Ecto neural progenitor cell (in vitro differentiated cells): ENCODE measurements at places on chromosomes 2 and 18.

- peak; percentile 20 for DNase-seq
Observed at GRCh38 chr2:3040496-3041140, 337.0 kb downstream of the EIPR1 start.

GRCh38 chr2:109533823-109534222 lies 79.9 kb downstream of the SEPTIN10 start:
- DNase-seq = no peak

GRCh38 chr2:69634196-69634821 lies 9.2 kb downstream of the AAK1 start:
- DNase-seq = no peak

- DNase-seq = no peak
Observed at GRCh38 chr2:12317814-12318426, 398.8 kb upstream of the TRIB2 start.

DNA sequence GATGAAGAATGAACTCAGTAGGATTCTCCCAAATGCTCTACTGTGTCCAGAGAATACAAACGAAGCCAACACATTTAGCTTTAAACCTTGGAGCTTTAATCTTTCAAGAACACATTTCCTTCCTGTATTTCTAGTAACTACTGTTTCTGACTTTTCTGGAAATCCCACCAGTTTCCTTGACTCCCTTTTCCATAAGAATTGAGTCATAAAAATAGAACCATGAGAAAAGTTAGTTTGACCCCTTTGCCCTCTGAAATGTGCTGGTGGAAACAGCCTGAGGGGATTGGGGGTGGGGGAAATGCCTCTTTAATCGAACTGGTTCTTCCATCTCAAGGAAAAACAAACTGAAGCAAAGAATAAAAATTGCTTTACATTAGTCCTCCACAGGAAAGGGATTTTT lies 123.9 kb downstream of the TMEM17 start:
- DNase-seq = no peak

GRCh38 chr2:157747695-157748370 lies 119.2 kb upstream of the ACVR1C start:
- DNase-seq = no peak

DNA sequence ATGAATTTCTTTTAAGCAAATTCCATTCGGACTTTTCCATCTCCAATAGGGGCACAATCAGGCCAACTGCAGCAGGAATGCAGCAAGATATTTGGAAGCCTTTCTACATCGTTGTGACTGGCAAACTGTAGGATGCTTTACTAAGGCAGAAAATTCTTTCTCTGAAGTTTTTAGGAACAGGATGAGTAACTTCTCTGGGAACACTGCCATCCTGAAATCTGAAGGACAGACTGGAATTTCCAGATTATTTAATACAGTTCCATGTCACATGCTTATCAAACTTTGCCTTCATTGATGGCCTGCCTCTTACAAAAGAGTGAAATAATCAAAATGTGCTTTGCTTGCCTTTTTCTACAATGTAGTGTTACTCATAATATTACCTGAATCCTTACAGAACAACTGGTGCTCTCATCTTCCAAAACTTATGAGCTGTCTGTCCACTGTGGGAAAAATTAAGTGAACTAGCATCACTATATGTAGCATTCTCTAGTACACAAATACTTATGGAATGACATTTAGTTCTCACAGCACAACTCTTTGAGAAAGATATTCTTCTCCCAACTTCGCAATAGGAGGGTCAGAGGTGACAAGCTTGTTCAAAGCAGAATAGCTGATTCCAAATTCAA lies 32.0 kb upstream of the MAP2 start:
- no peak for DNase-seq

- DNase-seq = no peak
Observed at GRCh38 chr18:39230086-39230803, 1664.6 kb upstream of the CELF4 start.

DNA sequence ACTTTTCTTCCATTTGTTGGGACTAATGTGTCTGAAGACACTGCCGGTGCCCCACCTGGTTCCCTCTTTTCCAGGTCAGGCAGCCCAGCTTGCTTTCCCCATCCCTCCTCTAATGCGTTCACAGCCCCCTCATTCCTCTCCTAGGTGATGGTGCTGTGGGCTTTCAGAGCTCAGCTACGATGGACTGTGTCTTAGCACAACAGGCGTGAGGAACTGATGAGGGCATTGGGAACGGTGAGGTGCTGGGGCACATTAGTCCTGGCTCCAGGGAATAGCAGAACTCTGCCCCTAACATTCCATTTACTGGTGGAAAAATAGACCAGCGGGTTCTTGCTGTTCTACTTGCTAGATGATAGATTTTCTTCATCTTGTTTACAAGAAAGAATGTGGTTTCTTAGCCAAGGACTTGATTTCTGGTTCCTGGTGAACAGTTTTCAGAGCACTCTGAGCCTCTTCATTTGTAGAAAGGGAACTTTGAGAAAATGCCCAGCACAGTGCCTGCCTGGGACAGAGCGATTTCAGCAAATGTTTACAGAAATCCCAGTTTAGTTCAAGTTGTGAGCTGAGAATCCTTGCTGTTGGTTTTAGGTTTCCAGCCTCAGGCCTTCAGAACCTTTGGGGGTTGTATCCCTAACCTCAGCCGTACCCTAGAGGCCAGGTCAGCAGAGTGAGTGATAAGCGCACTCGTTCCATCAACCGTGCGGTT lies 42.5 kb downstream of the LDLRAD4 start:
- no peak for DNase-seq

GRCh38 chr2:164747783-164748433 lies 93.7 kb downstream of the COBLL1 start:
- DNase-seq = no peak

- DNase-seq = no peak
Observed at GRCh38 chr18:59072727-59073421, 66.8 kb upstream of the SEC11C start.

DNA sequence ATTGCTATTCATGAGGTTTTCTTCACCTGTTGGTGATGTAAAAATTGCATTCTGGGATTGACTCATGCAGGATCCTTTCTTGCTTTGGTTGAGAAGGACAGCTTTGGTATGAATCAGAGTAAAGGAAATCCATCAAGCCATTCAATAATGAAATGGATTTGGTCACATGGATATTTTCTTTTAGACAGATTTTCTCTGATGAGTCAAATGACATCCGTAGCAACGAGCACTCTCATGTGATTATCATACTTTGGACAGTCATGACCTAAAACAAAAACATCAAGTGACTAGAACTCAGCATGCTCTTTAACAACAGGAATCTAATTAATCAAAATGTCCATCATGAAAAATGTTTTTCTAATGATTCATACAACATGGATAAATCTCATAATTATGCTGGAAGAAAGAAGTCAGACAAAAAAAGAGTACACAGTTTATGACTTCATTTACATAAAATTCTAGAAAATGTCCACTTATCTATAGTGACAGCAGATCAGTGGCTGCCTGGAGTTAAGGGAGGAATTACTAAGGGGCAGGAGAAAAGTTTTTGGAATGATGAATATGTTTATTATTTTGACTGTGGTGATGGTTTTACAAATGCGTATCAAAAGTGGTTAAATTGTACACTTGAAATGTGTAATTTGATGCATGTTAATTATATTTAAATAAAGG lies 30.7 kb downstream of the TRAK2 start:
- no peak for DNase-seq

DNA sequence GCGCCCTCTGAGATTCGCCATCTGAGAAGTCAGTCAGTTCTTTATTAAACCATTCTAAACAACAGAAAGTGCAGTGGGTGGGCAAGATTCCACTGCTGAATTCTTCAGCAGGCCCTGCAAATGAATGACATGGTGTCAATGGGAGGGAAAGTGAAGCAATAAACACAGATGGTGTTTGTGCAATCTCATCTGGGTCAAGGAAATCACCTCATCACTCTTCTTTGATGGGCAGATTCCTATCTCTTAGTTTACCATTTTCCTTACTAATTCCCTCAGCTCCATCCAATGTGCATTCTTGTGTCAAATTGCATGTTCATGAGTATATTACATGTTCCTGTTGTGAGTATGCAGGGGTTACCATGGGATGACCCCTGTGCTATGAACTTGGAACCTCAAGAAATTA lies 100.7 kb upstream of the CYP1B1 start:
- no peak for DNase-seq

GRCh38 chr2:183521911-183522310 lies 397.7 kb downstream of the NUP35 start:
- no peak for DNase-seq

DNA sequence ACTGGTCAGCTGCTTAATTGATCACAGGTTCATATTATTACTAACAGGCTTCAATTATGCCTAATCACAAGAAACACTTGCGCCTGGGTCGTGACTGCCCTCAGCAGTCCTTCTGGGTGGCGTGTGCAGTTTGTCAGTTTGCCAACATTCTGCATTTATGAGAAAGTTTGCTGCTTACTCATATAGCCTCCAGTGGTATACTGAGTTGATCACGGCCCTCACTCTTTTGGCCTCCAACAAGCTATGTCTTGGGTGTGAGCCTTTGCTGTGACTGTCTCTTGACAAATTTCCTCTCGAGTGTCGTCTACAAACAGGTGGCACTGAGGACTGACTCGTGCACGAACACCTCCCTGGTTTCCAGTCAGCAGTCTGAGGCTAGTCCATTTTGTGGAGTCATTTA lies 27.3 kb downstream of the DCDC2C start:
- no peak for DNase-seq

GRCh38 chr2:234823877-234824376 lies 127.9 kb upstream of the SH3BP4 start:
- DNase-seq = no peak

DNA sequence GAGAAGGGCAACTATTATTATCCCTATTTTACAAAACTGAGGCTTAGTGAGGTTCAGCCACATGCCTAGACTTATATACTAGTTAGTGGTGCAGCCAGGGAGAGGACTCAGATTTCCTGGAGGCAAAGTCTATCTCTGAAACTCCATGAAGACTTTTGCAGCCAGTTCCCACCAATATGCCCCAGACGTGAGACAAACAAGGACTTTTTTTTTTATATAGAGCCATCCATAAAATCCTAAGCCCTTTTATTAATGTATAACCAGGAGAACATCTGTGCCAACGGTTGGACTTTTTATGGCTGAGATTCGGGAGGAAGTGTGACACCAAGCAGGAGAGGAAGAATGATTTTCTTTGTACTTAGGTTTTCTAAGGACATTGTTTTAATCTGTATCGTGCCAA lies 29.9 kb downstream of the LIPG start:
- no peak for DNase-seq

GRCh38 chr2:223923976-223924375 lies 21.2 kb downstream of the WDFY1 start:
- no peak for DNase-seq

- no peak for DNase-seq
Observed at GRCh38 chr2:69935011-69935410, 20.1 kb downstream of the MXD1 start.

DNA sequence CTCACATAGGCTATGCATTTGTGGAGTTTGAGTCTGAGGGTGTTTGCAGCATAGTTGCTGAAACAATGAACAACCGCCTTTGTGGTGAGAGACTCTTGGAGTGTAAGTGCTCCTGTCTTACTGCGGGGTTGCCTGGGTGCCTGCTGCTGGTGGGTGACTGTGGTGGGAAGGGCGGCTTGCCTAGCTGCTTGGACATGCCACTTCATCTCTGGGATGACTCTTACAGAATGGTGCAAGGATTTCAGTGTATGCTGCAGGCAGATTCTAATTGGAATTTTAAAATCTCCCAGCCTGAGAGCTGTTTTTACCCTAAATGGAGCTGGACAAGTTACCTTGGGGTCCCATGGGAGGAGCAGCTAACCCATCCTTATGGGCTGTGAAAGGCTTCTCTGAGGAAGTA lies 50.1 kb downstream of the CYP27C1 start:
- DNase-seq = peak; percentile 24

DNA sequence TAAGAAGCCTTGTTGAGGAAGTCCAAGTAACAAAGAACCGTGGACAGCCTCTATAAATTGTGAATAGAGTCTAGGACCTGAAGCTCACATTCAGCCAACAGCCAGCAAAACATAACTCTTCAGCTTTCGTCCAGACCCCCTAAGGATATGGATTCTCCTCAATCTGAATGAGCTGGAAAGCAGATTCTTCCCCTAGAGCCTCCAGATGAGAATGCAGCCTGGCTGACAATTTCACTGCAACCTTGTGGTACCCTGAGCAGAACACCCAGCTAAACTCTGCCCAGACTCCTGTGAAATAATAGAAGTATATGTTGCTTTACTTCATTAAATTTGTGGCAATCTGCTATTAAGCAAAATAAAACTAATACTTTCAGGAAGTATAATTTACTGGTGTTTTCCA lies 483.5 kb upstream of the SLC8A1 start:
- DNase-seq = no peak

DNA sequence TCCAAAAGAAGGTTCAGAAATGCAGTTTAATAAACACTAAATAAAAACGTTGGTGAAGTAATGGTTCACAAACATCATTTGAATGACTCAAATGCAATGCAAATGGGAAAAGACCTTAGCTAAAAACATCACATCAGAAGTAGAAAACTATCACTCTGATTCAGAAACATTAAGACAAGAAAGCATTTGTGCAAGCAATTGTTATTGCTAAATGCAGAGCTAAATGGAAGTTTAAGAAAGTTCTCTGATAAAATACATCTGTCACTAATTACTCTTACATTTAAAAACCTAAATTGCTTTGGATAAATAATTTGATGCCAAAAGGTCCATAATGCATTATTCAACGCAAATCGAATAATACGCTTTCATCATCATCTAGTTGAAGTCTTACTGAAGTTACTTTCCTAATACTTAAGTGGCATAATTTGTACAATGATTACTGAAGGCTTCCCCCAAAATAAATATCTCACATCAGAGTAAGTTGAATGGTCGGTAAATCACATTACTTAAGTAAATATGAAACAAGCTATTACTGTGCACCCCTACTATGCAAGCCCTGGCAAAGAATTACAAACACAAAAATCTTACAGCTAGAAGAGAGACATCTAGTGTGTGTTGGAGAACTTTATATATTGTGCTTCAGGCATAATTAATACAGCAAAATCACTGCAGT lies 105.7 kb upstream of the KCTD1 start:
- DNase-seq = no peak

- DNase-seq = no peak
Observed at GRCh38 chr2:39216346-39217191, 27.2 kb downstream of the CDKL4 start.

DNA sequence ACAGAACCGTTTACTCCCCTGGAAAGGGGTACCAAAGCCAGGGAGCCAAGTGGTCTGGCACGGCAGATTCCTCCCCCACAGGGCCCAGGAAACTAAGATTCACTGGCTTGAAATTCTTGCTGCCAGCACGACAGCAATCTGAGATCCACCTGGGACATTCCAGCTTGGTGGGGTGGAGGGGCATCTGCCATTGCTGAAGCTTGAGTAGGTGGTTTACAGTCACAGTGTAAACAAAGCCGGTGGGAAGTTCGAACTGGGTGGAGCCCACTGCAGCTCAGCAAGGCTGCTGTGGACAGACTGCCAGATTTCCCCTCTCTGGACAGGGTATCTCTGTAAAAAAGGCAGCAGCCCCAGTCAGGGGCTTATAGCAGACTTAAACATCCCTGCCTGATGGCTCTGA lies 901.7 kb upstream of the LRRTM1 start:
- DNase-seq = no peak

GRCh38 chr2:213247566-213247965 lies 36.7 kb upstream of the SPAG16 start:
- DNase-seq = no peak
